ENCODE measurements at places on chromosomes 1 and 21.
A peak's percentile ranks its signal among the peaks of the same experiment; 100 is the strongest.

DNA sequence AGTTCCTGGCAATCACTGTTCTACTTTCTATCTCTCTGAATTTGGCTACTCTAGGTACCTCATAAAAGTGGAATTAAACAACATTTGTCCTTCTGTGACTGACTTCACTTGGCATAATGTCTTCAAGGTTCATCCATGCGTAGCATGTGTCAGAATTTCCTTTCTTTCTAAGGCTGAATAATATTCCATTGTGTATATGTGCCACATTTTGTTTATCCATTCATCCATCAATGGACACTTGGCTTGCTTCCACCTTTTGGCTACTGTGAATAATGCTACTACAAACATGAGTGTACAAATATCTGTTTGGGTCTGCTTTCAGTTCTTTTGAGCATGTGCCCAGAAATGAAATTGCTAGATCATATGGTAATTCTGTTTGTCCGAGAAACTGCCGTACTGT lies 14.7 kb downstream of the CACHD1 start:
- no peak for DNase-seq

DNA sequence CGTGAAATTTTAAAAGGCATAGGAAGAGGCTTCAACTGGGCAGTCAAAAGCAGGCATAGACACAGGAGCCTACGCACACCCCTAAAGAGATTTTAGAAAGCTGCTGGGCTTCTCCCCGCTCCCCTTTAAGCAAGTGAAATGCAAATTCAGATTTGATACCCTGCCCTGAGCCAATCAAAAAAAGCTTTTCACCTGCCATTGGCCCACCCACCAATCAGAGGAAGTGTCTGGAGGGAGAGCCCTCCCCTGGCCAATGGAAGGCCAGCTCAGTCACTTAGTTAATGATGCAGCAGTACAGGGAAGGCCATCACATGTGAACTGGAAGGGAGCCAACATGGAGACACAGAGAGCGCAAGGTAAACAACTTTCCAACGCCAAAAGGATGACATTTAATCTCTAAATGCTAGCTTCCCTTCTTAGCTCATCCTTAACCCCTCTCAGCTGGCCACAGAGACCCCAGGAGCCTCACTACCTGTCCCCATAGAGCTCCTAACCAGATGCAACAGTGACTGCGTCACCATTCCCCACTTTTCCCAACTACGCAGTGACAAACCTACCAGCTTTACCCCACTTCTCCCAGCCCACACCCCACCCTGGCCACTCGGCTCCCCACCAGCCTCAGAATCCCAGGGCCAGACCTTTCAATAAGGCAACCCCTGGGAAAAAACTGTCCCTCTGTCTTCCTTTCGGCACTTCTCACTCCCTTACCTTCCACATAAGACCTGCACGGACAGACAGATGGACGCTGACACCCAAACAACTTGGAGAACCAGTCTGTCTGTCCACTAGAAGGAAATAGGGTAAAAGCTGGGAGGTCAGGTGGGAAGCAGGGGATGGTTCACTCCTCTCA lies 71.0 kb downstream of the CD46 start:
- DNase-seq = no peak

DNA sequence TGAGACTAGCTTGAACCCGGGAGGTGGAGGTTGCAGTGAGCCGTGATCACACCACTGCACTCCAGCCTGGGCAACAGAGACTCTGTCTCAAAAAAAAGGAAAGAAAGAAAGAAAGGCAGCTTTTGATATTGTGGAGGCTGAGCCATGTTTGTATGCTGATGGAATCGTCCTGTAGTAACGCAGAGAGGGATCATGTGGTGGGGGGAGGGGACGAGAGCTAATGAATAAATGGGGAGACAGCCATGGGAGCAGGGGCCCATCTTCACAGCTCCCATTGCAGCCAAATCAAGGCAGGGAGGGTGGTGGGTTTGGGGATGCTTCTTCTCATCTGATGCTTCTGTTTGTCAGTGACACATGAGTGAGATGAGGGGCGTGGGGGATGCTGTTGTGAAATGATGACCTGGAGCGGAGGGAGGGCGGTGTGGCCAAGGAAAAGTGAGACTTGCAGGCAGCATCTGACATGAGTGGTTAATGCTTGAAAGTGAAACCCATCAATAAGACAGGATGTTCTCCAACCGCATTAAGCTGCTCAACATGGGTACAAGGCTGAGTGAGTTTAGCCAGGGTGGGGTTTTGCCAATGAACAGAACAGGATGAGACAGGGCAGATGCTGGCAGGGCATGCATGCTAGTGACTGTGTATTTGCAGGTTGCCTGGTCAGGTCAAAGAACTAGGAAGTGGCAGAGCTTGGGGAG lies 16.7 kb downstream of the SPATA21 start:
- peak; percentile 19 for DNase-seq

GRCh38 chr1:93824834-93825233 lies 54.2 kb downstream of the DNTTIP2 start:
- DNase-seq = no peak

GRCh38 chr1:19199329-19199968 lies 10.6 kb downstream of the UBR4 start:
- no peak for DNase-seq

DNA sequence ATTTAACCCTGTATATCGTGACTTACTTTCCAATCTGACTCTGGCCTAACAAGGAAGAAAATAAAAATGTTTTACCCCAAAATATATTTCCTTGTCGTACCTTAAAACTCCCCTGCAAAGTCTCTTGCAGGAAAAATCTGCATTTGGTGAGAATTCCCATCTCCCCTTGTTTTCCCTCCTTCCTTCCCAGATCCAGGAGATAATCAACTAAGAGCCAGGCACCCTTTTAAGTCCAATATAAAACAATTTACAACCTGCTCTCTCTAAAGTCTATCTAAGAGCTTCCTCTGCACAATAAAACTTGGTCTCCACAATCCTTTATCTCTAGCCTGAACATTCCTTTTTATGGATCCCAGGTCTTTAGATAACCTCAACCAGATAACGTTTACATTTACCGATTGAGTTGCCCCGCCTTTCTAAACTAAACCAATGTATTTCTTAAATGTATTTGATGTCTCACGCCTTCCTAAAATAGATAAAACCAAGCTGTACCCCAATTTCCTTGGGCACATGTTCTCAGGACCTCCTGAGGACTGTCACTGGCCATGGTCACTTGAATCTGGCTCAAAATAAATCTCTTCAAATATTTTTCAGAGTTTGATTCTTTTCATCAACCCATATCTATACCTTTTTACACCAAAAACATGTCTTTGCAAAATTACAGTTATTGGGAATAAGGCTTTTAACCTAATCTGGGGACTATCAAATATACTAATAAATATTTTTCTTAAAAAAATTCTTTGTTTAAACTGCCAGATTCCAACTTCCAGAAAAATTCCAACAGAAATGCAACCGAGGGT lies 993 bp downstream of the DDX59 start:
- DNase-seq = peak; percentile 23

DNA sequence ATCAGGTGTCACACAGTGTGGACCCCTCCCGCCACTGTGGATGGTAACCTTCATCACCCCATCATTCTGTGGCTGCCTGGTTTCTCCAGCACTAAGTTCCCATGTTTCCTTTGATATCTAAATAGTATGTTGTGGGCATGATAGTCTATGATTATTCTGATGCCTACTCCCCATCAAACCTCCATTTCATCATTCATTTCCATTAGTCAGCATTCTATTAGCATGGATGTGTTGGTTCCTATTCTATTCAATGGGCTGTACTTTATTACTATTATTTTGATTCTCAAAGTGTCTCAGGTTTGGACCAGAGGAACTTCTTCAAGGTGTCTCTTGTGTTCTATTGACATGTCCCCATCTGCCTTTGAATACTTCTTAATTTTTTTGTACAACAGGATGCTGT lies 112.0 kb downstream of the DISC1 start:
- no peak for DNase-seq

- DNase-seq = no peak
Observed at GRCh38 chr21:29511096-29511495, 212.4 kb downstream of the BACH1 start.

DNA sequence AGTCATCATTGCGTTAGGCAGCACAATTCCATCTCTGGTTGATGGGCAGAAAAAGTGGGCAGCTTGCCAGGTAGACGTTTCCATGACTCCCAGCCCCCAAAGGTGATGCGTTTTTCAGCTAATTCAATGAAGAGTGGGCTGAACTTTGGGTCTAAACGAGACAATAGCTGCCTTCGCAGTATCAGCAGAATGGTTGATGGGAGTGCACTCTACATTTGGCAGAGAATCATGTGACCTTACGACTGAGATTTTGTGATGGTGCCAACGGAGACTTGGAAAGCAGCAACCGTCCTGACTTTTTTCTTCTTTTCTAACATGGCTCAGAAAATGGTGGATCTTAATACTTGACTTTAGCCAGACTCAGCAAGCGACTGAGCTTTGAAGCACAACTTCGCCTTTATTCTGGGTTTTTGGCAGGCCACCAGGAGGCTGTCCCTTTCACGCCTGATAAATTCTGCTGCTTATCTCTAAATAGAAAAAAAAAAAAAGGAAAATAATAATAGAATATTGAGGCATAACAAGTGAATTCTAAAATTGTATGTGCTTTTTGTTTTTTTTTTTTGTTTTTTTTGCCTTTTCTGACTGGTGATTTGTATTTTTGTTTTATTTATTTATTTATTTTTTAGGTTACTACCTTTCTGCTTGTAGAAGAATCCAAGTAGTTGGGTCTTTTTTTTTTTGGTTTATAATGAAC lies 804.8 kb downstream of the USP25 start:
- DNase-seq = peak; percentile 33

GRCh38 chr1:109980324-109981003 lies 4.1 kb upstream of the AHCYL1 start:
- no peak for DNase-seq

DNA sequence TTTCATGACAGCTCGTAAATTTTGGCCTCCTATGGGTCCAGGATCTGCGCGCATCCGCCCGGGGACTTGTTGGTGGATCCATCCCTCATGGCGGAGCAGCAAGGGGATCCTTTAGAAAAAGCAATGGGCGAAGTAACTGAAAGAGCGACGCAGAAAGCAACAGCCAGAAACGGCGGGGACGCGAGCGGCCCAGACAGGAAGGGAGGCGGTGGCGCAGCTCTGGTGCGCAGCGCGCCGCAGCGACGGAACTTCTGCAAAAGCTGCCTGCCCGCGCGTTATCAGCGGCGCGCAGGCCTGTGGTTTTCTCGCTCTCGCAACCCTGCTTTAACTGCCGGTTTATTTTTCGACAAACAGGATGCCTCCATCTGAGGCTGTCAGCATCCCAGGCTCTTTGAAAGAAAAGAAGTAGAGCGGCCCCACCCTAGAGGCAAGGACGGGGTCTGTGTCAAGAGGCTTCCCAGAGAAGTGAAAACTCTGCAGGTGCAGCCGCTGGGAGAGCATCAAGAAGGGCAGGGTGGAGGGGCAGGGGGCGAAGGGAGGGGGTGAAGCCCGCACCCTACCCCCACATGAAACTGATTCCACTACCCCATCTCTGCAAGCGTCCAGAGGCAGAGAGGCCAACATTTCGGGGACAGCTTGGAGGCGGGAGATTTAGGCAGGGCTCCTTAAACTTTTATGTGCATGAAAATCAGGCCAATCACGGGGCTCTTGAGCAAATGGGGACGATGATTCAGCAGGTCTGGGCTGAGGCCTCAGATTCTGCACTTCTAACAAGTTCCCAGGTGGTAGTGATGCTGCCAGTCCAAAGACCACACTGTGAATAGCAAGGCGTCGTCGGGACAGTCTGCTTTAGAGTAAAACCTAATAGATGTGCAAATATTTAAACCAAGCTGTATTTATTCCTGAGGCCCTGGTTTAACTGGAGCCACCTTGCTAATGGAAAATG lies 22.2 kb downstream of the RUNX1 start:
- DNase-seq = peak; percentile 15

GRCh38 chr21:34510148-34511142 lies 1.6 kb downstream of the KCNE1 start:
- no peak for DNase-seq

- no peak for DNase-seq
Observed at GRCh38 chr1:180258290-180258689, 28.2 kb downstream of the LHX4 start.

DNA sequence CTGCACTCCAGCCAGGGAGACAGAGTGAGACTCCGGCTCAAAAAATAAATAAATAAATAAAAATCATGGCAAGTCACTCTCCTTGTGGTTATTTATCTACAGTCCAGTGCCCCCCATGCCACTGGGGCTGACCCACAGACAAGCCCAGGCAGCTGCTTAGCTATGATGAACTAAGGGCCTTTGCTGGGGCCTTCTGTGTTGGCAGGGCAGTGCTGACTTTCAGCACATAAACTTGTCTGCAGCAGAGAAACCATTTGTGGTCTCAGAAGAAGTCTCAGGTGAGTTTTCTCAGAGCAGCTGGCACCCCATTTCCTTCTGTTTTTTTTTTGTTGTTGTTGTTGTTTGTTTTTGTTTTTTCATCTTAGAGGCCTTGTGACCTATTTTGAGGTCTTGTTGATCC lies 20.9 kb upstream of the CFHR4 start:
- no peak for DNase-seq

GRCh38 chr1:237166593-237167101 lies 124.7 kb downstream of the RYR2 start:
- no peak for DNase-seq

DNA sequence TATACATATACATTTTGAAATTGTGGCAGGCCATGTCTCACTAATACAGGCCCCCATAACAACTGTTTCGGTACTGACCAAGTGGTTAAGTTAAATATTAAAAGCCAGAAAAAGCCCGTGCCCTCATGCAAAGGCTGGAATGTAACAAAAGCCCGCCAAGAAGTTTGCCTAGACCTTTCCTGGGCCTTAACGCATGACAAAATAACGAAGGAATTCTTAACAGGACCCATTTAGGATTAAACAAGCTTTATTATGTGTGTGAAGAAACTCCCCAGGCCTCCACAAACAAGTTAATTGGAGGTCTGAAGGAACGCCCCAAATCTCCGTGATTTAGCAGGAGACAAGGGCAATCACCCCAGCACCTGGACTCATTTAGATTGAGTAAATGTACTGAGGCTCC lies 42.4 kb downstream of the TNFSF4 start:
- no peak for DNase-seq

GRCh38 chr1:81670286-81670685 lies 130.4 kb upstream of the ADGRL2 start:
- peak; percentile 35 for DNase-seq

DNA sequence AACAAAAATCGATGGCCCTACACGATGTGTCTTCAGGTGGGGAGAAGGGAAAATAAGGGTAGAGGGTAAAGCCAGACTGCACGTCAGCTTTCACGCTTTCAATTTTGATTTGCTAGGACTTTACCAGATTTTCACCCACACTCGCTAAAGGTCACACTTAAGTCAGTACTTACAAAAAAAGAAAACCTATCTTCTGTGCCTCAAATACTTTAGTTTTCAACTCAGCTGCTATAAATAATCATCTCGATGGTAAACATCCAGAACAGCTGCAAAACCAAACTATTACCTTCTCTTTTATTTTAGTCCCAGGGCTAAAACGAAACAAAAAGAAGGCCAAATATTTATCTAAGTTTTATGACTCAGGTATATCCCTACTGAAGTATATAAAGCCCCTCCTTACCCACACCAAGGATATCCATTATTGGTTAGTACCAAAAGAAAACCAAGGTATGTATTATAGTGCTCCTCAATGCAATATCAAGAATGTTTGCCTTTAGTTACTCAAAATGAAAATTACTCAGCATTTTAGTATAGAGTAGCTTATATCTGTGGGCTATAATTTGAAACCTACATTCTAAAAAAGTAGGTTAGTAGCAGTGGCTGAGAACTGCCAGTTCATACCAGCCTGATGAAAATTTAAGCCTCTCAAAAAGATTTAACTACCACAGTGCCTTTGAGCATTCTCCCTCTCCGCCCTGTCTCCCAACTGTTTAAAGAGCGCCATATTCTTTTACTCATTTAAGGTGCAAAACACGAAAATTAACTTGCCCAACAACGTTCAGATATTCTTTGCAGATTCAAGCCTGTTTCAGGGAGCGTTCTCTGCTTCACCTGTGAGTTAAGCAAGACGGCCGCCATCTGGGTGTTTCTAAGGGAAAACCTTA lies 1.5 kb downstream of the CSDE1 start:
- no peak for DNase-seq
